Stimulated activated CD4-positive, alpha-beta T cell treated with anti-CD3 and anti-CD28 coated beads, Interleukin-2, amount 100 ng/mL, for 4 hours (primary cell): ENCODE measurements at places on chromosomes 5 and 9.

- DNase-seq: no peak
These were observed 239.3 kb downstream of the ARHGEF28 start for GRCh38 chr5:73865315-73865714.

- DNase-seq: no peak
These were observed 512.7 kb downstream of the SLCO4C1 start for GRCh38 chr5:101783241-101784013.

- no peak for DNase-seq
These were observed 97.1 kb upstream of the LRRTM2 start for GRCh38 chr5:138972230-138972629.

DNA sequence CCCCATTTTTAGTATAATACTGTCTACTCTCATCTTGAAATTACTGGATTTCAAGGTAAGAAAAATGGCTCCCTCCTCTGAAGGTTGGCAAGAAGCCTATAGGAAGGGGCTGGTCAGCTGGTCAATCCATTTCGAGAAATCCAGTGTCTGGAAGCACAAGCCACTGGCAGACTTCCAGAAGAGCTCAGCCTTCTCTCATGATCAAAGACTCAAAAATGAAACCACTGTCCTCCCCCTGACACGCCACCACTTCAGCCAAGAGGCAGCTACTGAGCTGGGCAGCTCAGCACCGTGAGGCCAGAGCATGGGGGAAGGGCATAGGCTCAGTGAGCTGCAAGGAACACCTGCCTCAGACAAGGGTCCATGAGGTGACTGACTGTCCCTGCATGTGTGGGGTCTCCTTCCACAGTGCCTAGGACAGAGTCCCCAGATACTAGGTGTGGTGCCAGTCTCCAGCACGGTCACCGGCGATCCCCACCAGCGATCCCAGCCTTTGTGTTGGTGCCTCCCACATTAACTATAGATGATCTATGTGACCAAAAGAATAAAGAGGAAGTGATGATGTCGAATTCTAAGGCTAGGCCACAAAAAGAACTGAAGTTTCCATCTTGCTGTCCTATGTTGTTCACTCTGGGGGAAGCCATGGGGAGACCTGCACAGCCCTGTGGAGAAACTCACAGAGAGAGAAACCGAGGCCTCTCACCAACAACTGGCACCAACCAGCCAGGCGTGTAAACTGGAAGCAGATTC, 100.1 kb upstream of the LRRTM2 start:
- DNase-seq: no peak

GRCh38 chr9:132703336-132703735, 33.1 kb downstream of the GTF3C4 start:
- no peak for DNase-seq

DNA sequence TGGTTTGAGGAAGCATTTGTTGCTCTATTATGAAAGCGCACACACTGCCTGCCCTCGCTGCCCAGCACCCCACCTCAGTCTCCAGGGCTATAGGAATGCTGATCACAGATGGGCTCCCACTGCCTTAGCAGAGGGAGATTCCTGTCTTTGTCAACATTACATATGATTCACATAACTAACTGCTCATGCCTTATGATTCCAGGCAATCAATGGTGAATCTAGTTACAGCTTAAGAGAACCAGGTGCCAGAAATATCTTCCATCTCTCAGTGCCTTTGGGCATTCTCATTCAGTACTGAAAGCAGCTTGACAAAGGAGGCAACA, 458.9 kb upstream of the C9orf72 start:
- no peak for DNase-seq

- DNase-seq: no peak
These were observed 198.1 kb upstream of the EFNA5 start for GRCh38 chr5:107868650-107869409.

DNA sequence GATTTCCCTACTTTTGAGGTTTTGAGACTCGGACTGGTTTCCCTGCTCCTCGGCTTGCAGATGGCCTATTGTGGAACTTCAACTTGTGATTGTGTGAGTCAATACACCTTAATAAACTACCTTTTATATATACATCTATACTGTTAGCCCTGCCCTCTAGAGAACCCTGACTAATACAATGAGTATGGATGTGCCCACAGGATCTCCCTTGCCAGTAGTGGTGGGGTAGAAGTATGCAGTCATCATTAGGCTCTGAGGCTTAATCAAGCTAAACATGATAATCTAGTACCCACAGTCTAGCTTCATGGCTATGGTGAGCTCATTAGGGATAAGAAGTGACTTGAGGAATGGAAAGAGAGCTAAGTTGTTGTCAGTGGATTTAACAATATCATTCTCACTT, 412.8 kb upstream of the PTGER4 start:
- no peak for DNase-seq

- DNase-seq: no peak
These were observed 646.6 kb downstream of the TLE4 start for GRCh38 chr9:80218328-80218727.

- no peak for DNase-seq
These were observed 102.2 kb upstream of the SLCO6A1 start for GRCh38 chr5:102600964-102601363.

DNA sequence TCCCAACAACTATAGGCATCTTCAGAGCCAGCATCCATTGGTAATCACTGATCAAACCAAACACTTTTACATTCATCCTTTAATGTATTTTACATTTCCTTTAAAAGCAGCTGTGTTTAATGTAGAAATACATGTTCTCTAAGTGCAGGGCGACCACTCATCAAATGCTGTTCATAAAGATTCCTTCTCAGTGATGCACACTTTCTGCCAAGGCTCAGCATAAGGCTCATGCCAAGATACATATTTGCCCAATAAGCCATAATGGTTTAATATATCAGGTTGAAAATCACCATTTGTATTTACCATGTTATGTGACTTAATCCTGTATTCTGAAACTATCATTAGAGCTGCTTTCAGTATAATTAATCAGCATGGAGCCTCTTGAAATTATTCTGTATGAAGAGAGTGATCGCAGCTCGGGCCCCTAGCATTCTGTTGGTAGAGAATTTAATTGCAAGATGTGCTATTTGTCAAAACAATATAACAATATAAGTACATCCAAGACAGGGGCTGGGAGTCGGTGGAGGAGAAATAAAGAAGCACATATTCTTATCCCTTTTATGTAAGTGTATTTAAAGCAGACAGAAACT, 267.5 kb downstream of the EBF1 start:
- DNase-seq: no peak

DNA sequence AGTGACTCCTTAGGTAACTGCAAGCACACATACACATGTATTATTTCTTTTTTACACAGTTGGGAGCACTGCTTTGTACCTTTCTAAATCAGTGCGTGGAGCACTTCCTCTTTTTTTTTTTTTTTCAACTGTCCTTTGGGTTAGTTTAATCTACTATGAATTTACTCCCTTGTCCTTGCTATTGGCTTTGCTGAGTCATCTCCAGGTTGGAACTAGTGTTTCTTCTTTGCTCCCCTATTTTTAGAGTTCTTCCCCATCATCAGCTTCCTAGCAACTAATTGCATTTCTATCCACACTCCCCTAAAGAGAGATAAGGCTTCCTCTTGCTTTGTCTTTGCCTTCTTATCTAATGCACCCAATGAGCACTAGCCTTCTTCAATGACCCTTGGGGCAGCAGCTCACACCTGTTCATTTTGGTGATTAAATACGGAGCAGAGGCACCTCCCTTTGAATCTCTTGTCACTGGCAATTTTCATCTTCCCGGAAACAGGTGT, 24.3 kb downstream of the S100Z start:
- DNase-seq: no peak

DNA sequence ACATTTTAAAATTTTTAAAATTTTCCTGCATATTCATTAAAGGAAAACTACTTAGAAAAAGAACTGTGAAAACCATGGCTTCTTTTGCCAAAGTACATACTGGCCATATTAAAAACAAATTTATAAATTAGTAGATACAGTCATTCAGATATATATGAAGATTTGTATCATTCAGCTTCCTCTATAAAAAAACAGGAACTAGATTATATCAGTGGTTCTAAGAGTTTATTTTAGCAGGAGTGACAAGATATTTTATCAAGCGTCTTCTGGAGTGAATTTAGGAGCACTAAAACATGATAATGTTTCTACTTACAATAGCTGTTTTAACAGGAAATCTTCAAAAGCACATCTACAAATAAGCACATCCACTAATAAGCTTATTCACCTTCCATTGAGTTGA, 171.4 kb downstream of the RAPGEF6 start:
- no peak for DNase-seq

- DNase-seq: no peak
These were observed 51.0 kb downstream of the COL27A1 start for GRCh38 chr9:114206221-114206789.

- DNase-seq: no peak
These were observed 56.7 kb upstream of the CLINT1 start for GRCh38 chr5:157915638-157916037.

DNA sequence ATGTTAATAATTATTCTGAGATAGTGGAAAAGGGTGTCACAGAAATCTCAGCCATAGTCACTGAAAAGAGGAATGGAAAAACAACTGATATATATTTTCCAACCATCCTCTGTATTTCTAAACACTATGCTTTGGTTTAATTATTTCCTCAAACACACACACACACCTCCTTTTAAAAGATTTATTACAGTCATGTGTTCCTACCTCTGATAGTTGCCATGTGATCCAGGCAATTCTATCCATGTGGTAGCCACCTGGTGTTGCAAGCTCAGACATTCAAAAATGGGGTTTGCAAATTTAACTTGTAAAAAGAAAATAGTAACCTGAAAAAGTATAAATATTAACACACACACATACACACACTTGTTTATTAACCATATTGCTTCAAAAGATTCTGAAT, 40.0 kb upstream of the CCNG1 start:
- no peak for DNase-seq

DNA sequence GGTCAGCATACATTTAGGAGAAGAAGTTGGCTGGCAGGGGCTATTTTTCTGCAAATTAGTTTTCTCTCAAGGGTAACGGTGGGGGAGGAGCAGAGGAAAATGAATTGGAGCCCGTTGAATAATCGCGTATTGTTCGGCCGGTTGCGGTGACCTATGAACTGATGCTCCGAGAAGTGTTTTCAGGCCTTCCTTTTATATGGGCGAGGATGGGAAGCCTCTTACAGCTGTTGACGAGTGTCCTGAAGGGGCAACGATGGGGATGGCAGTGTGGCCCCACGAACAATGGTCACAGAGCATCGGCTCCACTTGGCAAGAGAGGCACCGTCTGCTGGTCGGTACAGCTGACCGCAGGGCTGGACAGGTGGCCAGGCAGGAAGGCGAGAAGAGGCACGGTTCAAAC, 400.7 kb downstream of the ZSWIM6 start:
- DNase-seq: no peak

GRCh38 chr5:52947208-52947607, 41.9 kb upstream of the ITGA2 start:
- no peak for DNase-seq

- no peak for DNase-seq
These were observed 13.9 kb upstream of the HAND1 start for GRCh38 chr5:154491941-154492340.

- no peak for DNase-seq
These were observed 2.0 kb upstream of the PCDH12 start for GRCh38 chr5:141960018-141960417.

DNA sequence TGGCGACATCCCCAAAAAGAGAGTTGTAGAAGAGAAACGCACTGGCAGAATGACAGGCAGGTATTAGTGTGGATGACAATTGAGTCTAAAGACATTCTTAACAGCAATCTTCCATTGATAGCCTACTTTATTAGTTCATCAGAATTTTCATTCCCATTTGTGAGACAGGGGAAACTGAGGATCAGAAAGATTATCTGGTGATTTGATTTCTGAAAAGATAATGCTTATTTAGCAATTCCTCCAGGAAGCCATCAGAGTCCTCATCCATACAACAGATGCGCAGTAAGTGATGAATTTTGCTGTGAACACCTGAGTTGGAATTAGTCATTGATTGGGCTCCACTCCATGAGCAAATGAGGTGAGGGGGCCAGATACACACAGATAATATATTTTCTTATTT, 57.3 kb upstream of the ANKRD33B start:
- no peak for DNase-seq

GRCh38 chr5:44245935-44246334, 143.3 kb downstream of the FGF10 start:
- no peak for DNase-seq

- DNase-seq: no peak
These were observed 105.6 kb downstream of the TENT4A start for GRCh38 chr5:6818594-6819511.

DNA sequence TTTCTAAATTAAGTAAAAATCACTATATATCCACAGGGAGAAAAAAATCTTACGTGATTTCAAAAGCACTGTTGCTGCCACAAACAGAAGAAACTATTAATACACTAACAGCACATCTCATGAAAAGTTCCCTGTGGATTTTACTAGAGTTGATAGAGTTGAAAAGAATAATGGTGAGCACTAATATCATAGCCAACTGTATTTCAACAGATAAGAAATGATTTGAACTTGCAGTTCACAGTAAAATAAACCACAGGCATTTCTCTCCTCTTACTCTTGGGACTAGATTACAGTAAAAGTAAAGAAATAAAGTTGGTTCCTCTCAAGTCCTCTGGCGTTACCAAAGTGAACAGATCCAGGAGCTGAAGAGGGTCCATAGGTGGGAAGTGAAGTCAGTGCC, 27.9 kb downstream of the AGTPBP1 start:
- DNase-seq: no peak

- no peak for DNase-seq
These were observed 431.0 kb upstream of the SLC30A5 start for GRCh38 chr5:68662804-68663307.

DNA sequence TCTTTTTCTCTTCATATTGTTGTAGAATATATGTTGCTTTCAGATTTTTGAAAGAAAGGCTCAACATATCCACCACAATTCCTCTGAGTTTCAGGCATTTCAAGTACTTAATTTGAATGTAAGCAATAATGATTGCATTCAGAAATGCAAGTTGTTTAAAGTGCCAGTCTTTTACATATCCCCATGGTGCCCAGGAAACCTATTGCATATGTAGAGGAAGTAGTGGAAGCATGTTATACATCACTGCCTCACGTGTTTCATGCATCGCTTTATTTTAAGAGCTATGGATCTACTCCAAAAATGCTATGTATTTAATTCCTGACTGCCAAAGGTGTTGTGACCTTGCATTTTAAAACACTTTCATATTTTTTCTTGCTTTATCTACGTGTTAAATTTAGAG, 28.1 kb downstream of the CPEB4 start:
- no peak for DNase-seq

- no peak for DNase-seq
These were observed 102.1 kb upstream of the SSBP2 start for GRCh38 chr5:81853030-81853357.

- DNase-seq: no peak
These were observed 37.6 kb upstream of the EIF4EBP3 start for GRCh38 chr5:140509898-140510297.

- no peak for DNase-seq
These were observed 91.9 kb upstream of the STC2 start for GRCh38 chr5:173420108-173420507.

DNA sequence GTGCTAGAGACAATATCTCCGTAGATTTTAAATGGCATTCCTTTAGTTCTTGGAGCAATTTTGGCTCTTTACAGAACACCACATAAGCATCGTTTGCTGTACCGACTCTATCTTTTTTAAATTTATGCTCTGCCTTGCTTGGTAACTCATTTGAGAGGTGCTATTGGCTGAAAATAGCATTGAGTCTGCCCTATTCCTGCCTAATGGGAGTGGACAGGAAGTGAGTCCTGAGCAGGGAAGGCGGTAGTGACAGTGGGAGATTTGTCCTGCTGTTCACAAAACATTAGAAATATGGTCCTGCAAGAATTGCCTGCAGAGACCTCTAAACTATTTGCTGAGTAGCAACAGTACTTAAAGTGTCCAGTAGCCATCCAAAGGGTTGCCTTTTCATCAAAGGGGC, 115.2 kb upstream of the IFNE start:
- no peak for DNase-seq
